ENCODE measurements at places on chromosomes 16 and 17. TPM values are rescaled to one million over a fixed set of nuclear protein-coding genes. Genes with fewer than 3 reads are reported as not detected.
A peak's percentile ranks its signal among the peaks of the same experiment; 100 is the strongest.

DNA sequence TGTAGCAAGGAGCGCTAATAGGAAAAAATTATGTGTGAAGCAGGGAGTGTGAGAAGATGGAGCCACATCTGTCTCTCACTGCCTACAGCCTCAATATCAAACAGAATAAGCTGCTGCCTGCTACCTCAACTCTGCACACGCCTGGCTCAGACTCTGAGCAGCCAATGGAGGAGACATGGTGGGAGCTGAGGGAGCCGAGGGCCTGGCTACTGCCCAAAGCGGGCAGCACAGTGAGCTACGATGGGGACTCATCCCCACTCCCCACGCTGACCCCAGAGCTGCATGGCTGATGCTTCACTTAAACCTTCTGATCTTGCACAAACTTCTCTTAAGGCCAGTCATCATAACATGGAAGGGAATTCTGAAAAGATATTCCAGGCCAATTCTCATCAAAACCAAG lies 11.1 kb upstream of the FLYWCH2 start:
- peaks cover 4% of the 10 kb centered on the region for H3K4me1 ChIP-seq
- no peaks in the 10 kb centered on the region for H3K27me3 ChIP-seq
- DNase-seq, result no peak

The KCNJ18 gene
- not detected for total RNA-seq

The SMTNL2 gene
- total RNA-seq, result not detected

GRCh38 chr17:10775058-10775457 lies 28.8 kb downstream of the TMEM238L start:
- no peaks in the 10 kb centered on the region for H3K36me3 ChIP-seq
- no peak overlapping the region for H3K4me3 ChIP-seq
- peaks cover 16% of the 10 kb centered on the region for H3K27me3 ChIP-seq
- no peaks in the 10 kb centered on the region for H3K4me1 ChIP-seq
- DNase-seq, result no peak
- H3K27ac ChIP-seq, result no peak overlapping the region

DNA sequence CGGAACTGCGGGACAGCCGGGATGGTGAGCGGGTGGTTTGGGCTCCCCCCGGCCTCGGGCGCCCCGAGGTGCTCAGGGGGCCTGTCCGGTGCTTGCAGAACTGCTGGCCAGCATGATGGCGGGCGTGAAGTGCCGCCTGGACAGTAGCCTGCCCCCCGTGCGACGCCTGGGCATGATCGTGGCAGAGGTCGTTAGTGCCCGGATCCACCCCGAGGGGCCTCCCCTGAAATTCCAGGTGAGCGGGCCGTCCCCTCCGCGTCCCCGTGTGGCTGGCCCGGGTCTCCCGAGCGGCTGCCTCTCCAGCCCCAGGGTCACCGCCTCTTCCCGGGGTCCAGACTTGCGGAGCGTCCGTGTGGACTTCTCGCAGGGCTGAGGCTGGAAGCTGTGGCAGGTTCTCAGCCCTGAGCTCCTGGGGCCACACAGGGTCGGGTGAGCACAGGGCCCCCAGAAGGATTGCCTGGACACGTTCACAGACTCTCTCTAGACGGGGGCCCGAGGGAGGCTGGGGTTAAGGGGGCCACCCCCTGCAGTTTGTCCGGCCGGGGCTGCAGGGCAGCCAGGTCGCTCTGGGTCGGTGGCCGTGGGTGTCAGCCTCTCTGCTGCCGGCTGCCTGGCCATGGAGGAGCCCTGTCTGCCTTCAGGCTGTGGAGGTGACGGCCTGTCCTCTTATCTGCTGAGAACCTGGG lies 7.4 kb downstream of the TELO2 start:
- H3K4me1 ChIP-seq, result no peaks in the 10 kb centered on the region
- H3K27me3 ChIP-seq, result no peaks in the 10 kb centered on the region
- H3K36me3 ChIP-seq, result peaks cover 7% of the 10 kb centered on the region
- no peak overlapping the region for H3K27ac ChIP-seq
- no peak for DNase-seq

The MPP3 gene
- 18.7 TPM for total RNA-seq

The KRTAP9-2 gene
- not detected for total RNA-seq

DNA sequence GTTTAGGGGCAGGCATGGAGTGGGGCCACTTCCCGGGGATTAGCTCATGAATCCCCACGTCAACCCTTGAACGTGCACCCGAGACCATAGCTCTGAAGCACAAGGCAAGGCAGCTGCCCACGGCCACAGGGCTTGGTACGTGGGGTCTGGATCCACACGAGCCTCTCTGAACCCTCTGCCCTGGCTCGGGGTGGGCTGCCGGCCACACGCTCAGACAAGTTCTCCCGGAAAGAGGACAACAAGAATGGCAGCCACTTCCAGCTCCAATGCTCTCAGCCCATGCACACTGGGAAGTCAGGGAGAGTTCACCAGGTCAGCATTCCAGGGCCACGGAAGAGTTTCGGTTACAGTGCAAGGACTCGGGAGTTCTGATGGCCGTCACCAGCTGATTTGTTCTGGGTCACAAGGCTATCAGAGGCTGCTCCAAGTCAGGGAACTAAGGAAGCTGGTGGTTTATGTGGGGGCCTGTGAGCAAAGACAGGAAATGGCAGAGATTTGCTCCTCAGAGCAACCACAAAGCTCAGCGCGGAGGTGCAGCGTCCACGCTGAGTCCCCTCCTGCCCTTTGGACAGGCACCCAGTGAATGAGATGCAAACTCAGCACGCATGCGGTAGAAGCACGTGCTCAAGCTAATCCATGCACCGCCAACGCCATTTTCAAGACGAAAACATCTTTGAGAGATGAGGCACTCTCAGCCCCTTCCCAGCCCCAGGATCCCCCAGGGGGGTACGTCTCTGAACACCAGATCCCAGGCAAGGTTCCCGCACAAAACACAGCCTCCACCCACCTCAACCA lies 356.4 kb downstream of the FOXL1 start:
- H3K27ac ChIP-seq, result no peak overlapping the region
- no peaks in the 10 kb centered on the region for H3K4me1 ChIP-seq
- no peak for DNase-seq
- no peaks in the 10 kb centered on the region for H3K36me3 ChIP-seq

GRCh38 chr17:29007860-29008455 lies 2.1 kb upstream of the SEZ6 start:
- peak; percentile 82 for DNase-seq
- H3K36me3 ChIP-seq, result no peaks in the 10 kb centered on the region
- peaks cover 13% of the 10 kb centered on the region for H3K4me1 ChIP-seq
- H3K4me3 ChIP-seq, result no peak overlapping the region
- no peak overlapping the region for H3K27ac ChIP-seq
- H3K27me3 ChIP-seq, result peaks cover 42% of the 10 kb centered on the region

- no peak overlapping the region for H3K27ac ChIP-seq
- no peaks in the 10 kb centered on the region for H3K36me3 ChIP-seq
- no peak overlapping the region for H3K4me3 ChIP-seq
- no peak for DNase-seq
These were observed 47.7 kb upstream of the ZNF469 start for GRCh38 chr16:88334778-88335720.

The KRTAP9-8 gene
- not detected for total RNA-seq

DNA sequence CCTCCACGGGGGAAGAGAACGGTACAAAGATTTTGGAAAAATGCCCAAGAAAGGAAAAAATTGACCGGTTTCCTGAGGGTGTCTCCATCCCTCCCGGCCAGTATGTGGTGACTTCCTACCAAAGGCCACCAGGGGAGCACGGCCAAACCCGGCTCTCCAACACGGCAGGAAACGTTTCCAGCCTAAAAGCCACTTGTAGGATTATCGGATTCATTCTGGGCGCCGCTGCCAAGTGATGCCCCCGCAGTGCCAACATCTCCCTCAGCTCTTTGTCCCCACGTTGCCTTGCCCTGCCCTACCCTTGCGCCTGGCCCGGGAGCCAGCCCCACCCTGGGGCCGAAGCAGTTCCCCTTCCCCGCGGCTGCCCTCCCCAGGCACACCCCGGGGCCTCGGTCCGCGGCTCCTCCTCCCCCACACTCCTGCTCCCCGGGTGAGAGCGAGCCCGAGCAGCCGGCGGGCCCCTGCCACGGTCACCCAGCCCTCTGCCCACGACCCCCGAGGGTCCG lies 688 bp downstream of the CRK start:
- no peaks in the 10 kb centered on the region for H3K27me3 ChIP-seq
- H3K4me1 ChIP-seq, result peaks cover 16% of the 10 kb centered on the region
- peak overlapping the region; percentile 85 for H3K4me3 ChIP-seq
- H3K36me3 ChIP-seq, result peaks cover 32% of the 10 kb centered on the region

DNA sequence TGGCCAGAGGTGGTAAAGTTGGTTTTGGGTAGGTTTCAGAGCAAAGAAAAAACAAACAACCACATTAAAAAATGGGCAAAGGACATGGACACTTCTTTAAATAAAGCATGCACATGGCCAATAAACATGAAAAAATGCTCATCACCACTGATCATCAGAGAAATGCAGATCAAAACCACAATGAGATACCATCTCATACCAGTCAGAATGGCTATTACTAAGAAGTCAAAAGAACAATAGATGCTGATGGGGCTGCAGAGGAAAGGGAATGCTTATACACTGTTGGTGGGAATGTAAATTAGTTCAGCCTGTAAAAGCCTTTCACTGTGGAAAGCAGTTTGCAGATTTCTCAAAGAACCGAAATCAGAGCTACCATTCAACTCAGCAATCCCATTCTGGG lies 598.4 kb upstream of the SOX9 start:
- peaks cover 13% of the 10 kb centered on the region for H3K4me1 ChIP-seq
- no peak for DNase-seq
- H3K27ac ChIP-seq, result no peak overlapping the region
- H3K36me3 ChIP-seq, result peaks cover 7% of the 10 kb centered on the region
- no peak overlapping the region for H3K4me3 ChIP-seq
- H3K27me3 ChIP-seq, result no peaks in the 10 kb centered on the region

- H3K27ac ChIP-seq, result no peak overlapping the region
- DNase-seq, result no peak
- peaks cover 19% of the 10 kb centered on the region for H3K4me1 ChIP-seq
- H3K4me3 ChIP-seq, result no peak overlapping the region
- no peaks in the 10 kb centered on the region for H3K27me3 ChIP-seq
These were observed 4.6 kb downstream of the ZNF319 start for GRCh38 chr16:57995721-57996405.

The CCL7 gene
- not detected for total RNA-seq

DNA sequence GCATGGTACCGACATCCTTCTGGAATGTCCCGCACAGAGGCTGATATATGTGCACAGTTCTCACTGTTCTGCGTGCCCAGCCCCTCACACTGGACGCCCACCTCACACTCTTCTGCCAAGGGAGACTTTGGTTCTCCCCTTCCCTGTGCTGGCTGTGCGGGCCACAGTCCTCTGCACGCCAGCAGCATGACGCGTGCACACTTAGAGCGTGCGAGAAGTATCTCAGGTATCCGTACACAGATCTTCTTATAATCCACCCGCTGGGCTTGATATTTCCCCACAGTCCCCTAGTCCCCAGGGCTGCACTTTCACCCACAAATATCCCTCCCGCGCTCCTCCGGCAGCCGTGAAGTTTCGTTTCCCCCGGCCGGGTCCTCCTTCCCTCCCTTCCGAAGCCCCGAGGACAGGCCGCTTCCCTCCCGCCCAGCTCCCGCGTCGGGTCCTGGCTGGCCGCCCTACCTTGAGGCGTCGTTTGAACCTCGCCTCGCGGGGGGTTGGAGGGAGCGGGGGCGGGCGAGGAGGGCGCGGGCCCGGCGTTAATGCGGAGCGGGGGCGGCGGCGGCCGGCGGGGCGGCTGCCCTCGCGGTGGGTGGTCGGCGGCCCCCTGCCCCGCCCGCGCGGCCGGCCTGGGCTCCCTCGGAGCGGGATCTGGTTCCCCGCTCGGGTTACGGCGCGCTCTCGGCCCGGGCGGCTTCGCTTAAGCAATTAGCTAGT lies 5.0 kb upstream of the FOXF1 start:
- H3K4me3 ChIP-seq, result peak overlapping the region; percentile 38
- no peak overlapping the region for H3K27ac ChIP-seq

GRCh38 chr16:73735018-73735417 lies 561.6 kb upstream of the PSMD7 start:
- peak overlapping the region; percentile 28 for H3K4me3 ChIP-seq
- peaks cover 25% of the 10 kb centered on the region for H3K4me1 ChIP-seq
- H3K27me3 ChIP-seq, result no peaks in the 10 kb centered on the region
- peak; percentile 90 for DNase-seq
- H3K36me3 ChIP-seq, result no peaks in the 10 kb centered on the region
- H3K27ac ChIP-seq, result peak overlapping the region; percentile 56

The CDH13 gene
- 55.2 TPM for total RNA-seq

The ACSM3 gene
- total RNA-seq, result 2.3 TPM

GRCh38 chr17:72931163-72931562 lies 161.3 kb downstream of the SLC39A11 start:
- H3K4me3 ChIP-seq, result no peak overlapping the region
- DNase-seq, result no peak
- no peaks in the 10 kb centered on the region for H3K27me3 ChIP-seq
- no peaks in the 10 kb centered on the region for H3K36me3 ChIP-seq

- peaks cover 11% of the 10 kb centered on the region for H3K4me1 ChIP-seq
- no peaks in the 10 kb centered on the region for H3K36me3 ChIP-seq
- no peaks in the 10 kb centered on the region for H3K27me3 ChIP-seq
- no peak overlapping the region for H3K27ac ChIP-seq
- H3K4me3 ChIP-seq, result no peak overlapping the region
- no peak for DNase-seq
These were observed 172.7 kb downstream of the TANC2 start for GRCh38 chr17:63138713-63139112.

DNA sequence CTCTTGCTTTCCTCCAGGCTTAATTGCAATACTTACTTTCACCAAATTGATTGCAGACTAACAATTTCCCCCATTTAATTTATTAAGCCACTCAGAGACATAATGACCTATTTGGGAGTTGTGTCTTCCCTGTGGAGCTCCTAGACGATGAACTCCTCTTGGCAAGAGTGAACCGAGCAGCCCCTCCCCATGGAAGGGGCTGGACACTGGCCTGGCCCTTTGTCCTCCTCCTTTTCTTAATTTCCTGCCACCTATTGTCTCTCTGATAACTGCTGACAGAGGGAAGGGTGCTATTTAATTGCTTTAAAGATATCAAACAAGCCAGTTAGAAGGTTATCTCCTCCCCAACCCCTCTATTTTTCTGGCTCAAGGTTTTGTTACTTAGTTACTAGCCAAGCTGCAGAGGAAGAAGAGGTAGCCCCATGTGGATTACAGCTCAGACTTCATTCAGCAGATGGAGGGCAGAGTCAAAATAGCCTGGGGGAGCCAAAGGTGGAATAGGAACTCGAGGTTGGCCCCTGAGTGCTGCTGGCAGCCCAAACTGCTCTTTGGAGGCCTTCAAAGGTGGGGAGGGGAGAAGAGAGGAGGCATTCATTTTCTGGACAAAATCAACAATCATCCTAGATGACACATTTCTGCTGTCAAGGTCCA lies 3.7 kb upstream of the SSTR2 start:
- no peak for DNase-seq
- no peak overlapping the region for H3K4me3 ChIP-seq
- peaks cover 67% of the 10 kb centered on the region for H3K27me3 ChIP-seq
- H3K4me1 ChIP-seq, result no peaks in the 10 kb centered on the region
- H3K36me3 ChIP-seq, result no peaks in the 10 kb centered on the region

DNA sequence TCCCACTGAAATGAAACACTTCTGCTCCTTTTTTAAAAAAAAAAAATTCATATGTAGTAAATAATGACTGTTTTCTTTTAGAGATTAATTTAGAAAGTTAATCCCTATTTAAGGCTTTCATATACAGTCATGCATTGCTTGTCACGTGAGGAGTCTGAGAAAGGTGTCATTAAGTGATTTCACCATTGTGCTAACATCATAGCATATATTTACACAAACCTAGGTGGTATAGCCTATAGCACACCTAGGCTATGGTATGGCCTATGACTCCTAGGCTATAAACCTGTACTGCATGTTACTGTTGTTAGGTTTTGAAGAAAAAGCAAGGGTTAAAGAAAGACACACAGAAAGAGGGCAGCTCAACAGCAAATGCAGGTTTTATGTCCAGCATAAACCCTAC lies 13.7 kb downstream of the PPY start:
- H3K4me1 ChIP-seq, result no peaks in the 10 kb centered on the region
- no peak overlapping the region for H3K4me3 ChIP-seq
- H3K27ac ChIP-seq, result no peak overlapping the region
- H3K27me3 ChIP-seq, result peaks cover 57% of the 10 kb centered on the region
- no peak for DNase-seq
